ENCODE measurements at places on chromosomes 3 and 15.
A peak's percentile ranks its signal among the peaks of the same experiment; 100 is the strongest.

DNA sequence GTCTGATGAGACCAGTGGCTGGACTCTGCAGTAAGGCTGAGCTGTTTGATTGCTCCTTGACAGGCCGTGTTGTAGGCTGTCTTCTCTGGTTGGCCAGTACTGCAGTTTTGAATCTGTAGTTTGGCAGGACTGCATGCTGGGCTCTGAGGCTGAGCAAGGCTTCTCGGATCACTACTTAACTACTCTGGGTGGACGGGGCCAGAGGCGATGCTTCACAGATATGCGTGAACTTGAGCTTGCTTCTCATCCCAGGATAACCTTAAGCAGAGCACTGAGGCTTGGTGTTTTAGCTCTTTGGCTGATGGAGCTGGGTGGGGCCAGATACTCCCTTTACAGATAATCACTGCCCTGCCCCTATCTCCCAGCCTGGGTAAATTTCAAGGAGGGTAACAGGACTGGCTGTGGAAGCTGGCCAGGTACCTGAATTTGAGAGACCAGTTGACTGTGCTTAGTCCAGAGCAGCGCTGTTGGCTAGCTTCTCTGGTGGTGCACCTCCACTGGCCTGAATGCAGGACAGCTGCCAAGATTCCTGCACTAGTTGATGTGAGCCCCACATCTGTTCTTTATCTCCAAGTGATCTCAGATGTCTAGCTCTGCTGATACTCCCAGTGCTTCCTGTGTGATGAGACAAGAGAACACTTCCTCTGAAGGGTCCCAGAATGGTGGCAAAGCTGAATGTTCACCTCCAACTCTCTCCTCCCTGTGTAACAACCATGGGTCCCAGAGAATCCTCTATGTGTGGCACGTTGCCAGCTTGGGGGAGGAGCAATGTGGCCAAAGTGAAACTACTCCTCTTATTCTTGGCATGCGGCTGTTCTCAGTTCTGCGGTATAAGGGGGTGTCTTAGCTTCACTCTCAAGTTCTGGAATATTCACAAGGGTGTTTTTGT, 37.9 kb downstream of the RPL39L start:
- no peak for DNase-seq

DNA sequence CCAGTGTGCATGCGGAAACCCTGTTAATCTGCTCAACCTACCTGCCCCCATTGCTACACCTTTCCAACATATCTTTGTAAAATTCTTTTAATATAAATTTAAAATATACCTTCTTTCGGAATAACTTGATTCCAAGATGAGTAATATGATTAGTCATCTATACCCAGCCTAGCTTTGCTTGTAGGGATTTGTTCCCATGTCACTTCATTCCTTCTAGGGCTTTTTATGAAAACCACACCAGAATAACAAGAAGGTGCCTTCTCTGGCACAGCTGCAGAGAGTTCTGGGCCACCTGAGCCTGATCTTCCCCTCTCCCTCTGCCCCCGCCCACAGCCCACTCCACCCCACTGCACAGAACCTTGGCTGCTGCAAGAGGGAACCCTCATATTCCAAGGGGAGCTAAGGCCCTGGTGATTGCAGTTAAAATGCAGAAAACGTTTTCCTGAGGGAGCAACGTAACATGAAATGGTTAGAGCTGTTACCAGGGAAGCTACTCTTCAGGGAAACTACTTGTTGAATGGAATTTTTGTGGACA, 38.6 kb upstream of the HACD2 start:
- no peak for DNase-seq

GRCh38 chr3:129184396-129184657, 631 bp upstream of the CNBP start:
- peak; percentile 51 for DNase-seq

DNA sequence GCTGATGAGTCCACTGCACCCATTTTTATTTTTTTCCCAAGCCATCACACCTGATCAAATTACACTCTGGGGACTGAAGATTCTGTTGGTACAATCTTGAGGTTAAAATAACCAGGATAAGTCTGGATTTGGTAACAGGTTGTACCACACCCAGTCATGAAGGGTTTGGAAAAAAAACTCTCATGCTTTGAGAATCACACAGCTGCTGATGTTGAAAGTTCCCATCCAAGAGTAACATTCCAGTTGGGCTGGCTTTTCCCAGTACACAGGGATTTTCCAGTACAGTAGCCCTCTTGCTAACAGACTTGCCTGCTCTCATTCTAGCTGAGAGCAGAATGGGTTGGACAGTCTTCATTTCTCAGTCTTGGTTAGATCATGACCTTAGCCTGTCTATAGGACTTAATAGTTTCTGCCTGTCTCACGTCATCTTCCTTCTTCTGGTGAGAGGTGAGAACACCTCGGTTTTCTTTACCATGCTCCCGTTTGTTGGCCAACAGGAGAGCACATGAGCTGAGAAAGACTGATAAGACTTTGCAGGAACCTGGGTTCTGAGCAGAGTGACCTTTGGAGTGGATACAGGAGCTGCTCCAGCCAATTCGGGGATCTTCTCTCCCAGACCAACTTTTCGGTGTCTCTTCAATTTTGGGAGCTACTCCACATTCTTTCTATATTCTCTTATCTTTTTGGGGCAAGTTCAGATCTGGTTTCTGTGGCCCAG, 300.1 kb upstream of the LYSMD4 start:
- no peak for DNase-seq

DNA sequence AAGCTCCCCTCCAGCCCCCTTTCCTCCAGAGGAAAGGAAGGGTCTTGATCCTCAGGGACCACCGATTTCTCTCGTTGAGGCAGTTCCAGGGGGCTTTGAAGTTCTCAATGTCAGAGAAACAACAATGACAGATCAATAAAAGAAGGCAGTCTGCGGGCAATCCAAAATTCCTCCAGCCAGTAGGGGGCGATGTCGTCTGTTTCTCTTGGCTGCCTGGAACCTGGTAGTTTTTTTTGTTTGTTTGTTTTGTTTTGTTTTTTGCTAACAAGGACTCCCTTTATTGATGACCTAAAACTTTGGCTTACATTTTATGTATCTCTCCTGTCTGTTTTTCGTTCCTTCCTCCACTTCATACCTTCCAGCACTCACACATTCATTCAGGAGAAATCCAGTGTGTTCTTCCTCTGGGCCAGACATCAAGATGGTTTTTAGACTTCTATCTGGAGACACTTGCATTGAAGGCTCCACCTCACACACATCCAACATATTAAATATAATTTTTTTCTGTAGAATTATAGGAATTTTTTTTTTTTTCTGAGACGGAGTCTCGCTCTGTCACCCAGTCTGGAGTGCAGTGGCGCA, 276.6 kb downstream of the RPLP1 start:
- DNase-seq: peak; percentile 9

DNA sequence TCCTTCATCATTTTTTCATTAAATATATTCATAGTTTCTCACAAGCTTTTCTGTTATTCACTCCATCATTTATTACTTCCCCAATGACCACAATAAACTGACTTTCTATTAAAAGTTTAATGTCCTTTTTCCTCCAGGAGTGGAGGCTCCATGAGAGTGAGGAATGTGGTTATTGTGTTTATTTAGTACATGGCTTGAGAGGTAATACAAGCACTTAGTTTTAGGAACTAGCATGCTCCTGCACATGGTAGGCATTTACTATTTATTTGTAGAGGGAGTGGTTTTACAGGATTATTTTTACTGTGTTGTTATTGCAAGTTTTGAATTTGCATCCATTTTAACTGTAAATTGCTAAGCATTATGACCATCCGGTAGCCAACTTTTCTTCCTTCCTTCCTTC, 412.9 kb upstream of the SUCLG2 start:
- DNase-seq: no peak

- DNase-seq: no peak
Observed at GRCh38 chr15:98070137-98070536, 109.6 kb downstream of the ARRDC4 start.

- DNase-seq: no peak
Observed at GRCh38 chr15:25736461-25736860, 126.7 kb downstream of the ATP10A start.

DNA sequence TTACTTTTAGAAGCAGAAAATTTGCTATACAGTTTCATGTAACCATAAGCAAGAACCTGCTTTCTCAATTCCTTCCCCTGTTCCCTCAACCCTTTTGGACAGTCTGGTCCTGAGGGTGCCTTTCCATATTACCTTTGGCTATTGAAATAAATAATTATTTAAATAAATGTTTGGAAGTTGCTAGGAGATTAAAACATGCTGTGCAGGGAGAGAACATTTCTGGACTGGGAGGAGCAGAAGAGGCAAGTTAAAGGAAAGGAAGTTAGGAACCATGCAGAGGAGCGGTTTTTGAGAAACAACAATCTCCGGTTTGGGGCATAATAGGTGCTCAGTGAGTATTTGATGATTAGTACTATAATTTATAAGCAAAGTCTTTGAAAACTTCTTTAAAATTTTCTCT, 41.8 kb downstream of the ZNF609 start:
- no peak for DNase-seq

DNA sequence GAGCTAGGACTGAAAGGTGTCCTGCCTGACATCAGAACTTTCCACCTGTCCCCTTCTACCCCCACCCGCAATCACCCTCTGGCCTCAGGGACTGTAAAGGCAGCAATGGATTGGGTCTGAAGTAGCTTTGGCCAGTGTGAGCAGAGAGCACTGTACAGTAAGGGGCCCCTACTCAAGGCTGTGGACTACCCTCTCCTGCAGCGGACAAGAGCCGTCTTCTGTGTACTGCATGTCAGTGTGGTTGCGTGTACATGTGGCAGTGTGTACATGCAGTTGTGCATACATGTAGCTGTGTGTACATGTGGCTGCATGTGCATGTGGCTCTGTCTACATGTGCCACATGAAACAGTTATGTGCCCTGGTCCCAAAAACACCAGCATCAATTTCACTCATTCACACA, 205.9 kb upstream of the LINGO1 start:
- DNase-seq: no peak

DNA sequence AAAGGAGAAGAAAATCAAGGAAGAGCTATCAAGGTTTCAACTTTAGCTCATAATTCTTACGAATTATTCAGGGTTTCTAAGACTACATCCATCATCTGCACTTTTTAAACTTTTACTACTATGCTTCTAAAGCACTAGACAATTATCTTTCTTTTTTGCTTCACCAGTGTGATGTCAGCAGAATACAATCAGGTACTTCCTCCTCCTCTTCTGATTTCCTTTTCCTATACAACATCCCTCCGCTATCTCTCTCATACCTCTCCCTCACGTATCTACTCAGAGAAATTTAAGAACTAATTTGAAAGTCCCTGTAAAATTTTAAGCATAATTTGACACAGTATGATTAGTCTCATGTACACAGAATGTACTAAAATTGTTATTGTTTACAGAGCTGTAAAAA, 47.3 kb upstream of the USP50 start:
- DNase-seq: no peak

GRCh38 chr15:96410175-96411055, 79.9 kb downstream of the NR2F2 start:
- no peak for DNase-seq

DNA sequence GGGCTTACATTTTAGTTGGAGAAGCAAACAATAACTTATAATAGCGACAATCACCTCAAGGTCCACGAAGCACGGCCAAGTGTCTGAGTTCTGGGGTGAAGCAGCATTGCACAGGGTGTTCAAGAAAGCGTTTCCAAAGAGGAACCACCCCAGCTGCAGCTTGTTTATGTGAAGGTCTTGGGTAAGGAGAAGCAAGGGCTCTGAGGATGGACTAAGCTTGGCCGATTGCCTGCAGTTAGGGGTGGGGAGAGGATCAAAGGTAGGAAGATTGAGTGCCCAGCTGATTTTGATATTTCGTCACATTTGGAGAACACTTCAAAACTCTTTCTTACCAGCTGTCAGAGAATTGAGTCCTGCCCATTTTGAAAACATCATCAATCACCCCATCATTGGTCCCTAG, 321.6 kb upstream of the DNAJC19 start:
- no peak for DNase-seq

DNA sequence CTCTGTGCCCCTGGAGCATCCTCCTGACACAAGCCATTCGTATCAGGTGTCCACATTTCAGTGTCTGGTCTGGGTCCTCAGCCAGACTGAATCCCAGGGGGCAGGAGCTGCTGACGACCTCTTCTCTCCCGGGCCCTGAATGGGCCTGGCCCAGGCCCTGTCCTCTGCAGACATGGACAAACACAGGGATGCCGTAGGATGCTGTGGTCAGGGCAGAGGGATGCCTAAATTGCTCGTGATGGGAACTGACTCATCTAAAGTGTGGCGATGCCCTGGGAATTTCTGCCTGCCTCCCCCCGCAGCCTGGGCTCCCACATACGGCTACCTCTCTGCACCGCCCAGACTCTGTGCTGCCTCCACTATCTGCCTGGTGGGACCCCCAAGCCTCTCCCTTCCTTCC, 58.5 kb upstream of the CTSH start:
- no peak for DNase-seq

DNA sequence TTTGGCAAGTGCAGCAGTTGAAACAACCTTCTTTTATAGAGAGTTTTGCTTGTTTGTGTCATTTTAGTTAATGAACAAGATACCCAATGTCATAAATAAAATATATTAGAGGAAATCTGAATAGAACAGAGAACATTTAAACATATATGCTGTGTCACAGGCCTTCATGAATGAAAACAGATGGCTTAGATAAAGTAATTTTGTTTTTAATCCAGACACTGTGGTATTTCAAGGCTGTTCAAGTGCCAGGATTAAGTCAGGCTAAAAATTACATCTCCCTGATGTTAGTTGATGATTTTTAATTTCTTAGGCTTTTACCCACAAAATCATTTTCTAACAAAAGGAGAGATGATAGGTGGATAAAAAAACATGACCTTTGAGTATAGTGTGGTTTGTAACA, 4.9 kb upstream of the ACKR4 start:
- no peak for DNase-seq

DNA sequence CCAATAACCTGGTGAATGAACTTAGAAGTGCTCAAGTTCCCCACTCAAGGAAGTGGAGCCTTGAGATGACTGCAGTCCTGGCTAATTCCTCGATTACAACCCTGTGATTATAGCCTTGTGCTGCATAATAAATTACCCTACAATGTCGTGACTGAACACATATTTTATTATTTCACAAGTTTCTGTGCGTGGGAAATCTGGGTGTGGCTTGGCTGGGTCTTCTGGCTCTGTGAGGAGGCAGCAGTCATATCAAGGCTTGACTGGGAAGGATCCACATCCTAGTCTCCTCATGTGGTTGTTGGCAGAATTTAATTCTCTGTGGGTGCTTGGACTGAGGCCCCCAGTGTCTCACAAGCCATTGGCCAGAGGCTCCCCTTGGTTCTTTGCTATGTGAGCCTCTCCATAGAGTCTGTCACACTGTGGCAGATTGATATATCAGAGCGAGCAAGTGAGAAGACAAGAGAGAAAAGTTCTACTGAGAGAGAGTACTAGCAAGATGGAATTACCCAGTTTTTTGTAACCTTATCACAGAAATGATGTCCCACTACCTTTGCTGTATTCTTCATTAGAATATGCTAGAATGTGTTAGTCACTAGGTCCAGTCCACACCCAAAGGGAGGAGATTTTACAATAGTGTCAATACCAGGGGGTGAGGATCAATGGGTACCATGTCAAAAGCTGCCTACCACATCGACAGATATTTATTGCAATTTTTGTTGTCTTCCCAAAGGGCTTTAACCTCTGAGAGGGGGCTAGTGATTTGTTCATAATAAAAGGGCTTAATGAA, 102.8 kb upstream of the TBC1D5 start:
- DNase-seq: no peak

Data from RKO (cell line).